RWPE1 (cell line): ENCODE measurements at places on chromosomes 4 and X.

- no peak for DNase-seq
Measured at GRCh38 chr4:88527787-88528186, 4.2 kb upstream of the PYURF start.

DNA sequence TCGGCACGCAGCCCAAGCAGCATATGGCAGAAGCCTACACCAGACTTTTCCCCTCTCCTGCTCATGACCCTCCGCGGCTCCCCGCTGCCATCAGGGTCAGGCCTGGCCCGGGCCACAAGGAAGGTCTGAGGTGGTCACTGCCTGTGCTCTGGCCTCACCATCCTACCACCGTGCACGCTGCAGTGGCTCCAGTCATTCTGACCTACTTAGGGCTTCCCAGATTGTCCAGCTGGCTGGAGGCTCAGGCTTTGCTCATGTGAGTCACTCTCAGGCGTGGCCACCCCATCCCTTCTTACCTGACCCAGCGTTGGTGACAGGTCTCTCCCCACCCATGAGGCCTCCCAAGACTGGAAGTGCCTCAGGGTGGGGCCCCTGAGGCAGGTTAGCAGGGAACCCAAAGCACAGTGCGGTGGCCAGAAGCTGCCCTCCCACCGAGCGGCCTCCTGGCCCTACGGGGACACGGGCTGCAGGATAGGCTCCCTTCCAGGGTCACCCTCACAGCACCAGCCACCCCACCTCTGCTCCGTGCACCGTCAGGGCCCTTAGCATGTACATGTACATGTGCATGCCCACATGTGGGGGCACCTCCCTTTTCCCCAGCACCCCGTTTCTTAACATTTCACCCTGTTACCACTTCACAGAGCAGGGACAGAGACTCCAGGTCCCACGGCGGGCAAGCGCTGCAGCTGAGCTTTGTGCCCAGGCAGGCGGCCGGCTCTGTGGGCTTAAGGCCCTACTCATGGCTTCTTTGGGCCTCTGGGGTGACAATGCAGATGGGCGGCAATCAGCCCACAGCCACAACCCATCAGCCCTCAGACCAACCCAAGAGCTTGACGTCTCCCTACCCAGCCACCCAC is 2.2 kb downstream of the TREX2 start:
- DNase-seq = peak; percentile 7

GRCh38 chr4:183589461-183590099 is 69.4 kb downstream of the RWDD4 start:
- DNase-seq = no peak

- DNase-seq = no peak
Measured at GRCh38 chr4:15010038-15010585, 7.8 kb downstream of the CPEB2 start.

GRCh38 chr4:174193438-174194374 is 89.8 kb downstream of the FBXO8 start:
- no peak for DNase-seq

- DNase-seq = no peak
Measured at GRCh38 chrX:29012867-29013266, 425.6 kb downstream of the IL1RAPL1 start.

DNA sequence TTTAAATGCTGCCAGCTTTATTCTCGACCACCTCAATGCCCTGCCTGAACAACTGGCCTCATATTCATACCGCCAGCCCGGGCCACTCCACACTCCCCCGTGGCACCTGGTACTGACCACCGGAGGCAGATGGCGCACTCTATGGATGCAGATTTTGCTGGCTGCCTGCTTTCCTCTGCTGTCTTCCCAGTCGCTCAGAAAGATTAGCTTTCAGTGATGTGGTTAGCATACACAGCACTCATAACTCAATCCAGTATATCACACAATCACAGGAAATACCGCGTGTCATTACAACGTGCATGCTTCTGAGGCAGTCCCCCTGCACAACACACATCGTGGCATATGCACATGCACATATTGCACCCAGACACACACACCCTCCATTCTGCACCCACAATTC is 147.2 kb upstream of the BCOR start:
- no peak for DNase-seq

DNA sequence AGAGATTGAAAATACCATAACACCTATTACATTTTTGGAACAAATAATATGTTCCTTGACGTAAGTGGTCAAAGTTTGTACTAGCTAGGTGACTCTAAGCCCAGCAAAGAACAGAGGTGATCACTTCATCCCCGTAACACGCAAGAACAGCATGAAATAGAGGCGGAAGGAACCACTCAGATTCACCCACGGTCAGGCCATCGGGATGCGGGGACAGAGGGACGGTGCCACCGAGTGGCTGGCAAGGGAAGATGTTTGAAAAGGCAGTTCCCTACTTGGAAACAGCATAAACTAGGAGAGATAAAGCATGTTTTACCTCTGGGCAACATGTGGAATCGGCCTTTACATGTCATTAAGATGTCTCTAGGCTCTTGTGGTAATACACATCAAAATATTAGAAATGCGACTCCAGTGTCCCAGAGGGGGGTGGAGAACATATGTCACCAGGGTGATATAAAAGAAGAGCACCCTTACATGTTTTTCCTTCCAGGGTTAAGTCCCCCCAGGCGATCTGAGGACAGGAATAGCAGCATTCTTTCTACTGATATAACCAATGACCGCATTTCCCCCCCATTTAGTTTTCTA is 84.0 kb downstream of the PHKA2 start:
- DNase-seq = no peak

DNA sequence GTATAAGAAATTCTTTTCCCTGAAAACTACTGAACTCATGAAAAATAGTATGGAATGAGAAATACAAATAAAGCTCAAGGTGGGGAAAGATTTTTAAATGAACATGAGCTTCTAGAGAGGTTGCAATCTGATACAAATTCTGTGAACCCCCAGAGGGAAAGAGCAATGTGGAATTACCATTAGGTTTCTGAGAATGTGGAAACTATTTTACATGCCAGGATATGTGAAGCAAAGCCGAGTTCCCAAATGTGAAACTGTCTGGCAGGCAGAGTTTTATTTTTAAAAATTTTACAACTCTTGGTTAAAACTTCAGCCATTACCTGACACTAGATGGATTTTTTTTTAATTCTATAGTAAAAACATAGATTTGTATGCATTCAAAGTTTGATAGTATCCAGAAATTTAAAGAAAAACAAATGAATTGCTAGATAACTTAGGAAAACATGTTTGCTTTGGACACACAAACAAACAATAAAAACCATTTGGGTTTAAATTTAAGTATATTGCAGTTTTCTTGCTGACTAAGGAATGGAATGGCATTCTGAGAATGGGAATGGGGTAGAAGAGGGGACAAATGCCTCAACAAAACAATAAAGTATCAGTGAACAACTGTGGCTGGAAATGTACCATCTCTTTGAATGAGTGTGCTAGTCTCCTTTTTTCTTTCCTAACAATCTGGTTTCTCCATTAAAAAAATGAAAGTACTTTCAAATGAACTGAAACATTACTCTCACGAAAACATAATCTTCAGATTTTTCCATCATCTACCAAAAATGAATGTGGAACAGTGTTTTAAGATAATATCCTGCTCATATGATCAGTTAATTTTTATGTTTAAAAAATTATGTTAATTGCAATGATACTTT is 99.6 kb downstream of the PCDH18 start:
- DNase-seq = no peak

DNA sequence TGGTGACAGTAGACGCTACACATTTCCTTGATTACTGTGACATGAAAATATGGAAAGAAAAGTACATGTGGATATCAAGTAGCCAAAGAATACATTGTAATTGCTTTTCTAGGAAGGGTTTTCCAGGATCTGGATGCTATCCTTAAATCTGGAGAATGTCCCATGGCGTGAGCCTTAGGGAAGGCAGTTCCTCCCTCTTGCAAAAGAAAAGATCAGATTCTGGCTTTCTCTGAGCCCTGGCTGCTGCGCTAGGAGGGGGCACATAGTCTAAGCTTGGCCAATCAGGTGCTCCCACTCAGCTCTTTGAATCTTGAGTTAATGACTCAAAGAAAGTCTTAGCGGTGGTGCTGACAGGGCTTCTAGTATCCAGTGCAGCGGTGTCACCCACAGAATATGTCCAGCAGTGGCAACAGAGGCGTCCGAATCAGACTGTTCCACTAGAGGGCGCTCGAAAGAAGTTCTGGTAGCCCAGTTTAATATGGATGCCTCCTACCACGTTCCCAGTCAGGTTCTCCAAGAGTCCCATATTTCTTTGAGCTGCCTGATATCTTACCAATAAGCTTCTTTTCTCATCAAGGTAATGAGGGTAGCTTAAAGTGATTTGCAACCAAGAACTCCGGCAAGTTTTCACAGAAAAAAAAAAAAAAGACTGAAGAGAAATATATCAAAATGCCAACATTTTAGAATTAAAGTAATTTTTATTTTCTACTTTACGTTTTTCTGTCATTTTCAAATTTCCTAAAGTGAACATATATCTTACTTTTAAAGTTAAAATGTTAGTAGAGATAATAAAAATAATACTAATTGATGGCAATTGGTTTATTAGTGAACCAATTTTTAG is 213.4 kb upstream of the S100G start:
- peak; percentile 27 for DNase-seq

DNA sequence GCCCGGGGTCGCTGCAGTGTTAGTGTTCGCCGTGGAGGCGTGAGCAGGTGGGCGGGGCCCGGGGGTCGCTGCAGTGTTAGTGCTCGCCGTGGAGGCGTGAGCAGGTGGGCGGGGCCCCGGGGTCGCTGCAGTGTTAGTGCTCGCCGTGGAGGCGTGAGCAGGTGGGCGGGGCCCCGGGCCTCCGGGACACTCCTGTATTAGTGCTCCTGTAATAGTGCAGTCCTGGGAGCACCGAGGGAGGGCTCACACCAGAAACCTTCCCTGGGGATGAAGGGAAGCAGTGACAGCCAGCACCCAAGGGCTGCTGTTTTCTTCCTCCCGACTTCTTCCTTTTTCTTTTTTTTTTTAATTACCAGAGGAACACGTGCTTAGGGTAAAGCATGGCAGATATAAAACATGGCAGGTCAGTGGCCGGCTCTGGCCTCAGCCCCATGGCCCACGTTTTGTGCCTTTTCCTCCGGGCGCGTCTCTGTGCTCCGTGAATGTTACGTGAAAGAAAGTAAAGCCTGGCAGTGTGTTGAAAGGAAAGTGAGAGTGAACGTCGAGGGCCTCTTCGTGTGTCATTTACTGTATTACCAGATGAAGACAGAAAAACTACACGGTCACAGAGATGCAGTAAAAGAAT is 42.0 kb downstream of the PCGF3 start:
- DNase-seq = no peak

- no peak for DNase-seq
Measured at GRCh38 chr4:87406462-87406861, 15.5 kb upstream of the HSD17B11 start.

DNA sequence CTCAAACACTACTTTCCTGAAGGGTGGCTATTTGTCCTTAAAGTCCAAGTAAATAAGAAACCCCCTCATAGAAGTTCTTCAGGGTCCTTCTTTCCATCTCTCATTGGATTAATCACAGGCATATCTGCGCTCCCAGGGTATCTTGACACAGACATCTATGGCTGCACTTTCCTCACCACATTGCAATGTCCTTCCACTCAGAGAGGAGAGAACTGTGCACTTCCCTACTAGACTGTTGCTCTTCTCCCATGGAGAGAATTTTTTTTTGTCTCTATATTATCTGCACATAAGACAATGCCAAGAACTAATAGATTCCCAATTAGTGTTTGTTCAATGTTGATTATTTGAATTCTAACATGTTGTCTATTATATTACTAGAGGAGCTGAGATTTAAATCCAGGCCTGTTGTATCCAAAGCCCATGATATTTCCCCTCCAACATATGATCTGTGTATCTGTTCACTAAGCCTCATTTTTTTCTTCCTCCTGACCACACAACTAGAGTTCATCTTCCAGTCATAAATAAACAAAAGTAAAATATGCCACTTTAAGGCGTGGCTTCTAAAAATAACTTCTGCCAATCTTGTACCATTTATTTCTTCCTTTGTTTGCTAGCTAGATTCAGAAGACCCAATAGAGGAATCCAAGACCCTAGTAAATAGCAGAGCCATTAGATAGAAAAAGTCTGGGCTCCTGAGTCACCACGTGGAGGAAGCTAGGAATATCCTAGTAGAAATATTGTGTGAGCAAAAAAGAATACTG is 61.5 kb upstream of the FAM241A start:
- DNase-seq = no peak

DNA sequence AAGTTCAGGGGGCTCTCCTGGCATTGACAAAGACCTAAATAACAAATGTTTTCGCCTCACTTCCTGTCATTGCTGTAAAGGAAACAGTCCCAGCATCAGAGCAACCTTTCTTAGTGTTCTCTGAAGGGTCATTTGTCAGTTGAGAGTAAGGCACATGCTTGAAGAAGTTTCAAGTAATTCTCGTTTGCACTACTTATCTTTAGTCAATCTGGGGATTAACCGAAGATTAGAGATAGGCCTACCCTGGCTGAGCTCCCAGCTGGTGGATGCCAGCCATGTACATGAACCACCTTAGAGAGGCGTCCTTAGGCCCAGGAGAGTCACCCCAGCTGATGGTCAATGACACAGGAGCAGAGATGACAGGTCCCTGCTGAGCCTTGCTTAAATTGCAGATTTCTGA is 189.9 kb upstream of the PGRMC2 start:
- no peak for DNase-seq

DNA sequence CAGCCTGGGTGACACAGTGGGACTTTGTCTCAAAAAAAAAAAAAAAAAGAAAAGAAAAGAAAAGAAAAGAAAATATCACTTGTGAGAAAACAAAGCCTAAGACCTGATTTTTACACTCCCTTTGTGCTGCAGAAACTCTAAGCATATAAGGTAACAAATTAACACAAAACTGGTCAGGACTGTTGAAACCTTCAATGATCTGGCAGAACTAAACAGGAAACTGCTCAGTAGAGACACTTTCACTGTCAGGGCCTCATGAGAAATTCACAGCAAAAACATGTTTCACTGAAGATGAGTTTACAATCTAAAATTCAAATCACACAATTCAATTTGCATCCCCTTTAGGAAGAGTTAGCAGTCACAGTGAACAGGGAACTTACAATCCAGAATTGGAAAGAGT is 69.1 kb upstream of the HOPX start:
- DNase-seq = no peak

DNA sequence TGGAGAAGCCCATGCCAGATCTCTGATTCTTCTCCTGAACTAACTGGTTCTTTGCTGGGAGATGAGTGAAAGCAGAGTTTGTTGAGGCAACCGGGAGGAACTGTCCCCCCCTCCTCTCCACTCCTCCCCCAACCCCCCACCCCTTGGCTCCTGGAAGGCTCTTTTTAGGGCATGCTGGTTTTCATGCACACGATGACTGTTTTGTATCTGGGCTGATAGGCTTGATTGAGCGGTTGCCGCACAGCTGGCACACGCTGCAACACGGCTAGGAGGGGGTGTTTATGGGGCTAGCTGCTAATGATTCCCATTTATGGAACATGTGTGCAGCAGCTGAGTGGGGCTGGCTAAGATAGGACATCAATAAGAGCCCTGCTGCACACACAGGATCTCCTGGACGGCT is 137.2 kb downstream of the SMIM20 start:
- DNase-seq = no peak

- no peak for DNase-seq
Measured at GRCh38 chr4:100067255-100067654, 117.2 kb upstream of the H2AZ1 start.

DNA sequence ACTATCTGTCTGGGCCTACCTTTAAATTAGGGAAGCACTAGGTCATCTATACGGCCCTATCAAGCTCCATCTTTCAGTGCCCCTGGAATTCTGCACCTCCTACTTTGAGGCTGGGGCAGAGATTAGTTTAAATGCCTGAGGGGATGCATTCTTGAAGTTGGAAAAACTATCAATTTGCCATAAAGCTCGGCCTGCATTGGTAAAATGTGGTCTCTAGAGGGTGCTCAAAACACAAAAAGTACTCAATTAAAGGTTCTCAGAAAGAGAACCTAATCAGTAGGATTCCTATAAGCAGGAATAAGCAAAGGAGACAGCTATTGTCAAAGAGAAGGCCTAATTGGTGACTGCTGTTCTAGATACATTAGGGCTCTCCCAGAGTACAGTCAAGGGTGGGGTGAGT is 111.7 kb downstream of the AMER1 start:
- no peak for DNase-seq
